Activated CD4-positive, CD25-positive, alpha-beta regulatory T cell (primary cell): ENCODE measurements at places on chromosomes 4 and X.

GRCh38 chr4:120078216-120078615 is 11.6 kb upstream of the MAD2L1 start:
- no peak for DNase-seq

DNA sequence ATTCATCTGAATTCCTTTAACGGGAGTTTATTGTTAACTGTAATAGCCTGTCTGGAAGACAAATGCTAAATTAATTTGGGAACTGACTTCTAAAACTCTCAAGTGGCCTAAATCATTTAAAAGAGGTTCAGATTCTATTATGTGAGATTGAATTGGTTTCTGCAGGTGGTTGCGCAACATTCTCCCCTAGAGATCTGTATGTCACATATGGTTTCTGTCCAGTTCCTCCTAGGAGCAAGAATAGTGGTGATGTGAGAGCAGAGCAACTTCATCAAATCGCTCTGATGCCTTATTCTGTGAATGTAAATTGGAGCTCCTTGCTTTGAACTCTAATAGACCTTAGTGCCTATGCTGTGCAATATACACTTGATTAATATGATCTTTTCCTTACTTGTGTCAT is 144.6 kb upstream of the GPR101 start:
- no peak for DNase-seq

- DNase-seq, result no peak
These were observed 2.0 kb downstream of the ARSJ start for GRCh38 chr4:113977526-113977855.

- DNase-seq, result no peak
These were observed 169.9 kb downstream of the BANK1 start for GRCh38 chr4:101960431-101960830.
